ENCODE measurements at places on chromosomes 3 and 15. TPM values are rescaled to one million over a fixed set of nuclear protein-coding genes. Genes with fewer than 3 reads are reported as not detected.

Gene PLSCR2
- total RNA-seq: not detected

Gene ZPLD1
- total RNA-seq: 0.46 TPM

Gene PP2D1
- not detected for total RNA-seq

Gene SLC2A2
- not detected for total RNA-seq

Gene LDHAL6B
- total RNA-seq: not detected

Gene NRROS
- total RNA-seq: 0.03 TPM

Gene PLS1
- 20.6 TPM for total RNA-seq

Gene STRA6
- total RNA-seq: not detected

Gene CEMIP
- 1.2 TPM for total RNA-seq

Gene DISP2
- total RNA-seq: 0.65 TPM

Gene FEZF2
- not detected for total RNA-seq

Gene CALML4
- total RNA-seq: 4.3 TPM

Gene SLC22A13
- total RNA-seq: 0.21 TPM

Gene ACOX2
- 0.34 TPM for total RNA-seq

Gene GNAT1
- total RNA-seq: not detected

Gene PLA2G4F
- 1.2 TPM for total RNA-seq

Gene WDR73
- total RNA-seq: 19.0 TPM

Gene RYK
- total RNA-seq: 81.9 TPM

Data from foreskin keratinocyte (primary cell).